ENCODE measurements at places on chromosomes 16 and 17. TPM values are rescaled to one million over a fixed set of nuclear protein-coding genes. Genes with fewer than 3 reads are reported as not detected.

PSMD12 gene
- 53.5 TPM for total RNA-seq

G6PC1 gene
- total RNA-seq, result not detected

TEFM gene
- 17.8 TPM for total RNA-seq

MYOCD gene
- total RNA-seq, result 0.16 TPM

SULT1A4 gene
- total RNA-seq, result 0.94 TPM

GINS3 gene
- 2.3 TPM for total RNA-seq

CCL11 gene
- not detected for total RNA-seq

PHOSPHO1 gene
- total RNA-seq, result 1.6 TPM

PIRT gene
- 0.94 TPM for total RNA-seq

ADORA2B gene
- 3.6 TPM for total RNA-seq

CDH11 gene
- total RNA-seq, result 258 TPM

ENO3 gene
- total RNA-seq, result 2.3 TPM

CD300H gene
- not detected for total RNA-seq

OR3A3 gene
- total RNA-seq, result not detected

CCDC154 gene
- total RNA-seq, result 0.16 TPM

OR4D1 gene
- under 0.01 TPM for total RNA-seq

TBC1D3K gene
- total RNA-seq, result not detected

DPEP3 gene
- not detected for total RNA-seq

KRTAP9-1 gene
- not detected for total RNA-seq

KRT9 gene
- not detected for total RNA-seq

SDF2 gene
- total RNA-seq, result 33.5 TPM

TMEM88 gene
- 1.2 TPM for total RNA-seq

TRIM25 gene
- 1.6 TPM for total RNA-seq

NTN1 gene
- total RNA-seq, result 1.1 TPM

ZSCAN10 gene
- total RNA-seq, result not detected

ELMO3 gene
- total RNA-seq, result 0.16 TPM

SMYD4 gene
- total RNA-seq, result 9.8 TPM

NPIPB13 gene
- total RNA-seq, result 0.78 TPM

GSE1 gene
- 18.4 TPM for total RNA-seq

NPW gene
- not detected for total RNA-seq

TNK1 gene
- total RNA-seq, result 0.94 TPM

KRT14 gene
- total RNA-seq, result 0.31 TPM

KRTAP2-2 gene
- total RNA-seq, result not detected

HOXB7 gene
- not detected for total RNA-seq

GCGR gene
- not detected for total RNA-seq

HBA1 gene
- 270 TPM for total RNA-seq

CTRB2 gene
- not detected for total RNA-seq

ZNF18 gene
- 19.0 TPM for total RNA-seq

KRT39 gene
- not detected for total RNA-seq

TBC1D3C gene
- not detected for total RNA-seq

MMP2 gene
- 9.4 TPM for total RNA-seq

IL32 gene
- 1.1 TPM for total RNA-seq

SYNRG gene
- total RNA-seq, result 24.5 TPM

DPEP1 gene
- total RNA-seq, result 3.9 TPM

HOXB8 gene
- not detected for total RNA-seq

UNC13D gene
- total RNA-seq, result 1.1 TPM

NUDT21 gene
- 287 TPM for total RNA-seq
